ENCODE measurements at places on chromosomes 2 and 18. TPM values are rescaled to one million over a fixed set of nuclear protein-coding genes. Genes with fewer than 3 reads are reported as not detected.

DNA sequence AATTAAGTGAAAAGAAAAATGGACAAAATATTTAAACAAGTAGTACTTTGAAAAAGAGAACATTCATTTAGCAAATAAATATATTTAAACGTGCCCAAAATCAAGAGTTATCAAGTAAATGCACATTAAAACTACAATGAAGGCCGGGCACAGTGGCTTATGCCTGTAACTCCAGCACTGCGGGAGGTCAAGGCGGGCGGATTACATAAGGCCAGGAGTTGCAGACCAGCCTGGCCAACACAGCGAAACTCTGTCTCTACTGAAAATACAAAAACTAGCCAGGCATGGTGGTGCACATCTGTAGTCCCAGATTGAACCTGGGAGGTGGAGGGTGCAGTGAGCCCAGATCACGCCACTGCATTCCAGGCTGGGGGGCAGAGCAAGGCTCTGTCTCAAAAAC, 9.8 kb downstream of the STAM2 start:
- no peak for DNase-seq

GRCh38 chr2:97840198-97840597, 126.8 kb downstream of the ZAP70 start:
- DNase-seq, result no peak

DNA sequence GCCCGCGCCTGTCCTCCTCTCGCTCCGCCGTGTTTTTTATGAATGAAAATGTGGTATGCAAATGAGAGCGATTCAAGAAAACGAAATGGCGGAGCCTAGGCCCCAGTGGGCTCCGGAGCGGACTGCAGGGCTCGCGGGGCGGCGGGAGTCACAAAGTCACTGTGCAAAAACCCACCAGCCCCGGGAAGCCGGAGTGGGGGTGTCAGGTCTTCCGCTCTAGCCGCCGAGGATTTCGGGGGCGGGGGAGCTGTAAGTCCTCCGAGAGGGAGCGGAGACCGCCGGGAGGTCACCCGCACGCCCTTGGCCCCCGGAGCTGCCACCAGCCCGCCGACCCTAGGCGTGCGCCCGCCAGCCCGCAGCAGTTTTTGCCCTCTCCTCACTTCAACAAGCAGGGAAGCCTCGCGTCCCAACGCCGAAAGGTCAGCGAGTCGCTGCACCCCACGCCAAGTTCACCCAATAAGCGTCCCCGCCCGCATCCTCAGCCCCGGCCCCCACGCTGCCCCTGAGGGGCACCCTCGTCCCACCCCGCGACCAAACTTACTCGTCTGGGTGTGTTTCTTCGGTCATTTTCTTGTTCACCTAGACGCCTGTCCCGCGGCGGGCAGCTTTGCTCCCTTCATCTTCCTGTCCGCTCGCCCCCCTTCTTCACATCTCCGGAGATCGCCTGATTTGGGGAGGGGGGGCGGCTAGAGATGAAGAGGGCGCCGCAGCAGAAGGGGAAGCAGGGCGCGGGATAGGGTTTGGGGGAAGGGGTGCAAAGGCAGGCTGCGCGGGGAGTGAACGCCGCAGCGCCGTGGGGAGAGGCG, 775 bp downstream of the SPRED2 start:
- peak; percentile 68 for DNase-seq

CDK5R2 gene
- under 0.01 TPM for total RNA-seq

Measured in hematopoietic multipotent progenitor cell (in vitro differentiated cells).